Activated naive CD4-positive, alpha-beta T cell (primary cell): ENCODE measurements at places on chromosomes 2 and 18.

DNA sequence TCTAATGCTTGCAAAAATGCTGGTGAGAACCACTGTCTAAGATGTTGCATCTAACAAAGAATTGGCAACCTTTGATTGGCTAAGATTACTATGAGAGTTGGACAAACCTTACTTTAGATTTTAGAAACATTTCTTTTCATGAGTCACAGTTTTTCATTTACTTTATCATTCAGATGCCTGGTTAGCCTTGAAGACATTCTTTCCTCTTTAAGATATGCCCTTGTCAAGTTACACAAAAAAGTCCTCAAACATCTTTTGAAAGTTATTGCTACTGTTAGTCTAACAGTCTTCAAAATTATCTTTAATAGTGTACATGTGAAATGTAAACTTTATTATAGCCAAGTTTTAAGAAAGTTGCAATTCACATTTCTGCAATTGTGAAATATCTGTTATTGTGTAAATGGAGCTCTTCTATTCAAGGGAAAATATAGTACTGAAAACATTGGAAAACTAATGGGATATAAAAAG lies 276.3 kb downstream of the RND3 start:
- no peak for DNase-seq

GRCh38 chr2:171174075-171174474 lies 13.4 kb upstream of the TLK1 start:
- no peak for DNase-seq

DNA sequence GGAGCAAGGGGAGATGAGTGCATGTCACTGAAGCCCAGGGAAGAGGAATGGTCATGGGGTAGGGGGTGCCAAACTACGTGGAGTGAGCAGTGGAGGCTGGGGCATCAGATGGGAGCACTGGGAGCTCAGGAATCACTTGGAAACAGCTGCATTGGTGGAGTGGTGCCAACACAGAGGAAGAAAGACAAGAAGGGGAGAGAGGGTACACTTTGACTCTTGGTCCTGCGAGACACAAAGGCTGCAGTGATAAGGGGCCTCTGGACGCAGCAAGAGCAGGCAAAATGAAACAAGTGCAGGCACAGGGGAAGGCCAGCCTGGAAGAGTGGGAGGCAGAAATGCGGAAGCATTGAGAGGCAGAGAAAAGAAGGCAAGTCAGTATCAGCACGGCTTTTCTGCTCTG lies 134.7 kb upstream of the SMIM21 start:
- no peak for DNase-seq

GRCh38 chr2:140855471-140855870 lies 1275.3 kb downstream of the LRP1B start:
- no peak for DNase-seq

- DNase-seq, result no peak
Measured at GRCh38 chr2:216369821-216370220, 2.5 kb downstream of the MARCHF4 start.

DNA sequence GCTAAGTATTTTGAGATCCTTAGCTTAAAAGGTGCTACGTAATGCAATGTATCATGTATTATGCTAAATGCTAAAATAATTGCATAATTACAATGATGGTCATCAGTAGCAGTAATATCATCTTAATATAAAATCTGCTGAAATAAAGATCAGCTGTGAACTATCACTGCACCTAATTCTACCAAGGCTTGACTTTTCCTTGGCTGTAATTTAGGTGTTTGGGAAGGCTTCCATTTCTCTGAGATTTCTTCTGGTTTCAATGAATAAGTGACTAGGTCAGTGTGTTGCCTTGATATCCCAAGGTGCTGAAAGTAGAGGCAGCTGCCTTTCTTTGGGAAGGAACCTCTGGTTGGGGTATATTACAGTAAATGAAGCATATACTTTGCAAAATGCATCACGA lies 376.1 kb downstream of the STK39 start:
- no peak for DNase-seq

DNA sequence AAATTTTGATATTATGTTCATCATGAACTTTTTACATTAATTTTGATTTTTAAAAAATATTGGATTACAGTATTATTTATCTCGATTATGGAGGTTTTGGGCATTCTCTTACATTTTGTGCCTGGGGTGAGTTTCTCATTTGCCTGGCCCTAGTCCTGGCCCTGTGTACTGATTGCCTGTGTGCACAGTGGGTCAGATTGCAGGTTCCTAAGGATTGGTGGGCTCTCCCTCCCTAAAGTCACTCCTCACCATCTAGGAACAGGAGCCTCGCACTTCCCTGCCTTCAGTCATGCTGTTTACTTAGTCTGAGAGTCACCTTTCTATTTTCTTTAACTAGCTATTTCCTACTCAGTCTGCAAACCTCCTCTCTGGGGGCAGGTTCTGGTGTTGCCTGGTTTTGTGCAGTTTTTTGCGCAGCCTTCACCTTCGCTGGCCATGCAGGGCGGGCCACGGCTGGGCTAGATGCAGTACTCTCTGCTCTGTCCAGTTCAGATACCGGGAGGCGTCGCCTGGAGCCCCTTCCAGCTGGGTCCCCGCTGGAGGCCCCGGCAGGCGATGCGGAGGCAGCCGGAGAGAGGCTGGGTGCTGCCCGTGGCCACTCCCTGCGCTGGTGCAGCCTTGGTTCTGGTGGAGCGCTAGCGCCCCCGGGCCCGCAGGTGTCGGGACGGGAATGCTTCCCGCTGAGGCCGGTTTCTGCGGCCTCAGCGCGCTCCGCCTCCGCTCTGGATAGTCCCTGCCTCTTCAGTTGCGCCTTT lies 23.3 kb upstream of the MC5R start:
- no peak for DNase-seq

- DNase-seq, result no peak
Measured at GRCh38 chr2:46118656-46119371, 178.4 kb upstream of the EPAS1 start.

- no peak for DNase-seq
Measured at GRCh38 chr2:205650450-205650849, 31.9 kb upstream of the NRP2 start.

- no peak for DNase-seq
Measured at GRCh38 chr18:76361219-76361618, 133.8 kb downstream of the ZNF516 start.

GRCh38 chr2:234257859-234258561 lies 207.5 kb downstream of the SPP2 start:
- DNase-seq, result no peak

DNA sequence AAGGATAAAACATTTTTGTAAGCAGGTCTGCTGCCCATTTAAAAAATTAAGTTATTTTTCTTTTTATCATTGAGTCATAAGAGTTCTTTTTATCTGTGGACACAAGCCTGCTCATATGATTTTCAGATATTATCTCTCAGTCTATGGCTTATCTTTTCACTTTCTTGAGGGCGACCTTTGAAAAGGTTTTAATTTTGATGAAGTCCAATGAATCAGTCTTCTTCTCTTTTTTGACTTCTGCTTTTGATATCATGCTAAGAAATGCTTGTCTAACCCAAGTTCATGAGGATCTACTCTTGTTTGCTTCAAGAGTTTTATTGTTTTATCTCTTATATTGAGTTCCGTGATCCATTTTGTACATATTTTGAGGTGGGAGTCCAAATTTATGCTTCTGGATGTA lies 36.5 kb downstream of the PSMD14 start:
- no peak for DNase-seq
